NCI-H1694 (cell line): ENCODE measurements at places on chromosomes 2 and 18.
A peak's percentile ranks its signal among the peaks of the same experiment; 100 is the strongest.

GRCh38 chr2:86295066-86295465, 42.4 kb downstream of the REEP1 start:
- DNase-seq, result no peak

GRCh38 chr18:8041526-8042111, 474.5 kb downstream of the PTPRM start:
- no peak for DNase-seq

GRCh38 chr2:159030674-159031380, 62.4 kb downstream of the TANC1 start:
- no peak for DNase-seq

GRCh38 chr2:227848586-227848985, 22.8 kb upstream of the DAW1 start:
- no peak for DNase-seq

DNA sequence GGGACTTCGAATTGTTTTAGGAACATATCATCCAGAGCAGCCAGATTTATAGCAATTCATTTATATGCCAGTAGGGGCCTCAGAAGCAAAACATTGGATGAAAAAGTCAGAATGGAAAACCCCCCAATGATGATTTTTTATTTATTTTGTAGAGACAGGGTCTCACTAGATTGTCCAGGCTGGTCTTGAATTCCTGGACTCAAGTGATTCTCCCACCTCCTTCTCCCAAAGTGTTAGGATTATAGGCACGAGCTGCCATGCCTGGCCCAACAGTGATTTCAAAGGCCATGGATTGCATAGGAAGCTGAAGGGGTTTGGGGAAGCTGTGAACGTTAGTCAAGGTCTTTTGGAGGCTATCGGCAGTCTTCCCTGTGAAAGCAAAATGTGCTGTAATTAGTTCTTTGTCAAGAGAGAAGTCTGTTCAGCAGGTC, 21.9 kb upstream of the MCFD2 start:
- DNase-seq, result no peak

DNA sequence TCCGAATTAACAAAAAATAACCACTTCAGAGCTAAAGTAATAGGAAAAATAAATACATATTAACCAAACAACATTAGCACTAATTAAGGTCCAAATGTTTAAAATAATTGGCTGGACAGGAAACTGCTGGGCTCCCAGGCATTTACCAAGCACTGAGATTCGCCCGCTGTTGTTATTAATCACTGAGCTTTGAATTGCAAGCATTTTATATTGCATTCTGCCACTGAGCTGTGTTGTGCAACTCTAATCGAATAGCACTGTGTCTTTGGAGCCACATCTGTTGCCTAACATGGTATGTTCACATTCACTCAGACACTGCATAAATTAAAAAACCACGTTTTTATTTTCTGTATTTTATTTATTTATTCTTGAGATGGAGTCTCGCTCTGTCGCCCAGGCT, 88.9 kb downstream of the SOWAHC start:
- DNase-seq, result no peak

GRCh38 chr2:173401716-173402326, 47.1 kb downstream of the CDCA7 start:
- peak; percentile 92 for DNase-seq

- no peak for DNase-seq
Measured at GRCh38 chr2:120540719-120541552, 194.7 kb upstream of the GLI2 start.

- DNase-seq, result no peak
Measured at GRCh38 chr2:233140978-233141377, 80.8 kb downstream of the INPP5D start.

GRCh38 chr2:23639406-23639982, 254.5 kb downstream of the KLHL29 start:
- DNase-seq, result no peak

DNA sequence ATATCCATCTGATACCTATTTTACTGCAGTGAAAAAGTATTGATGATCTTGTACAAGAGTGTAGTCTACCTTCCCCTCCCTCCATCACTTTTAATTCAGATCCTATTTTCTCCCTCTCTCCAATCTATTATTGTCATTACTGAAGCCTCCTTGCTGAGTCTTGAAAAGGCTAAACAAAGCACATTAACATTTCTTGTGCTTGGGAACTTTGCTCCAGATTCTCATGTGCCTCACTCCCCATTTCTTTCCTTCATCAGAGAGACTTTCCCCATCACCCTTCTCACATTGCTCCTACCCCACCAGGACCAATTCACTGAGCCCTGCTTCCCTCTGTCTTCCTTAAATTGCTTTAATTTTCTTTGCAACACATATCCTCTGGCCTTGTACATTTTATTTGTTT, 736.2 kb upstream of the GCFC2 start:
- DNase-seq, result no peak

GRCh38 chr2:203897544-203897943, 30.0 kb downstream of the CTLA4 start:
- no peak for DNase-seq

GRCh38 chr18:27198036-27198435, 12.9 kb upstream of the CHST9 start:
- no peak for DNase-seq

GRCh38 chr2:102636283-102636907, 17.0 kb downstream of the SLC9A2 start:
- no peak for DNase-seq

DNA sequence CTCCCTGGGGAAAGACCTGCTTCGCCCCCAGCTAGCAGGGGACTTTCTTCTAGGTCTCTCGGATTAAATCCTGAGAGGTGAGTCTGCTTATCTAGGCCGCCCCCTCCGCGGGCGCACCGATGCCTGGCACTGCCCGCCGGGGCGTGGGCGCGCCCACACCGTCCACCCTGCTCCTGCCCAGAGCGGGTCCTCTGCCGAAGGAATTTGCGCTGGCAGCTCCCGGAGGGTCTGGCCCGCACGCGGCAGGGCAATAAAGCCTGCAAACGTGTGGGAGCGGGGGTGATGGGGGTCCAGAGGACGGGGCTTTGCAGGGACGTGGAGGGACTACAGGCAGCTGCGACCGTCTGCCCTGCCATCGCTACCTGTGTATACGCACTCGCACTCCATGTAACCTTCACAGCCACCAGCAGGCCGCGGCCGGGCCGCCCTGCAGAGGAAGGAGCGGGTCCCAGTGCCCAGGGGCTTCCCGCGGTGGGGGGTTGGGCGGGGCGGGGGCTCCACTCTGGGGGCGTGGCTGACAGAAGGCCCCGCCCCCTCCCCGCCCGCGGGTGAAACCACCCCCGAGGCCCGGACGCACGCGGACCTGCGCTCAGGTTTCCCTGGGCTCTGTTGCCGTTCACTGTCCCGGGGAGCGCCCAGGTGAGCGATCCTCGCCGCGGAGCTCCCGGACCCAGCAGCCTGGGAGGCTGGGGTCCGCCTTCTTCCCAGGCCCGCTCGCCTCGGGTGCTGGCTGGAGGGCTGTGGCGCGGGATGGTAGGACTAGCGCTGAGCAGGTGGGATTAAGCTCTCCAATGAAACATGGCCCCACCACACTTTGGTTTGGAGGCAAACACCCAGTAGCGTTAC, 174.5 kb upstream of the HS6ST1 start:
- DNase-seq, result no peak

DNA sequence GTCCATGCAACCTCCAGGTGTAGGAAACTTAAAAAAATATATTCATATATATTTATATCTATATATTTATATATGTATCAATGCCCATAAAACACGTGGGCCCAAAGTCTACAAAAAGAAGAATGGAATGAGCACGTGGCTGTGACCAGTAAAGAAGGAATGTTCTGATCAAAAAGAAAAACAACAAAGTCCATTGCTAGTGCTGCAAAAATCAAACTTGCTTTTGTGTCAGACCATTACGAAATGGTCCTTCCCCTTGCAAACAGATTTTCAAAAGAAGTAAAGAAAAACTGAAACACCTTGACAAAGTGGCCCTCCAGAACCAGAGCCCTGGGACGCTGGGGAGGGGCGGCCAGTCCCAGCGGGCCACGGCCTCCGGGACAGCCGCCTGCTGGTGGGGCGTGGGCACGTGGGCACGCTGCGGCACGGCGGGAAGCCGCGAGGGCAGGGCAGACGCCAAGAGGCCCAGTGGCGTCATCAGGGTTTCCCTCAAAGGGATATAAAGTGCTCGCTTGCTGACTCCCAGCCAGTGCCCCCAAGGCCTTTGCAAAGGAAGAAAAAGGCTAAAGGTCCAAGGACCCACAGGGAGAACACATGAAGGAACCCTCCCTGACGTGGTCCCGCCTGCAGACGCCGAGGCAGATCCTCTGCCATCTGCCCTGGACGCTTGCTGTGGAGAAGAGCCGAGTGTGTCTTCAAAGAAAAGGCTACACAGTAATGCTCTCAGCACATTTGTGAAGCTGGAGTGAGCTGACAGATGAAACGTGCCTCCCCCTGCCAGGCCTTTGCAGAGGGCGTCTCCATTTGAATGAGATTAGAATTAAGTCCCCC, 201.8 kb downstream of the TWIST2 start:
- DNase-seq, result no peak

DNA sequence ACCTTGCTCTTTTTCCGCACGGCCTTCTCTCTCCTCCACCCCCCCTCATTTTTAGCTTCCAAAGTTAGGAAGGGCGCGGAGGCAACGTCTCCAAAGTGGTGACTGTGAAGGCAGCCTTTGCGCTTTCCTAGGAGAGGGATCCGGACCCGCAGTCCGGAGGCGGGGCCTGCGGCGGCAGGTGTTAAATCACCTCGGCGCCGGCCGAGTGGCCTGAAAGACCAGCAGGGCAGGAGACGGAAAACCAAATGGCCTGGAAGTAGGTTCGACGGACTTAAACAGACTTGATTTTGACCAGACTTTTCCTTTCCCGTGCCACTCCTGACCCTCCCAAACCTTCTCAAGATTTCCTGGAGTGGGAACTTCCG, 615 bp downstream of the GORASP2 start:
- no peak for DNase-seq

DNA sequence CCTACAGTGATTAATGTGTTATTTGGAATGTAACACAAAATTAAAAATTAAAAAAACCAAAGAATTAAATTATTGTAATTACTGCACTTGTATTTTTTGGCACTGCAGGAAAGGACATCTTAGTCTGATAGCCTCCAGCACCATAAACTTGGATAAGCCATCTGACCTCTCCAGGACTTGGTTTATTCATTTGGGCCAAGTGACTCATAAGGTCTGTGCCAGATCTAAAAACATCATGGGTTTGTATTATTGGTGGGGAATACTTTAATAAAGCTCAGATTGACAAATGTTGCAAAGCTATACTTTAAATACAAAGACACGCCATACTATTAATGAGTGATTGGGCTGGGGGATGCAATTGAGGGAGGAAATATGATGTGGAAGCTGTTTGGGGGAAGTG, 225.2 kb downstream of the ZNF521 start:
- no peak for DNase-seq

DNA sequence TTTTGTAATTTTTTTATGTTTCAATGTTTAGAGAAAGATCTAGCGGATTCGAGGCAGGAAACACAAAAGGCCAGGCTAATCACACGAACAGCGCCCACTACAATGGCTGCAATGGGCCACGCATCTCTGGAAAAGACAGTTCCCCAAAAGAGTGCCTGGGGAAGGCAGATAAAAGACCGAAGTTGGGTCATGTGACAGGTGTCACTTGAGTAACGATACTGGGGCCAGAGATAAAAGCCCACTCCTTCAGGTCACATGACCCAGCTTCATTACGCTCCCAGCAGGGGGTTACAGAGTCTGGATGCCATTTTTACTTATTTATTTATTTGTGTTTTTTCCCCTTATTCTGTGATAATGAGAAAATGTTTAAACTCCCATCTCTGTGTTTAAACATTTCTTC, 95.4 kb downstream of the CDK15 start:
- DNase-seq, result no peak

DNA sequence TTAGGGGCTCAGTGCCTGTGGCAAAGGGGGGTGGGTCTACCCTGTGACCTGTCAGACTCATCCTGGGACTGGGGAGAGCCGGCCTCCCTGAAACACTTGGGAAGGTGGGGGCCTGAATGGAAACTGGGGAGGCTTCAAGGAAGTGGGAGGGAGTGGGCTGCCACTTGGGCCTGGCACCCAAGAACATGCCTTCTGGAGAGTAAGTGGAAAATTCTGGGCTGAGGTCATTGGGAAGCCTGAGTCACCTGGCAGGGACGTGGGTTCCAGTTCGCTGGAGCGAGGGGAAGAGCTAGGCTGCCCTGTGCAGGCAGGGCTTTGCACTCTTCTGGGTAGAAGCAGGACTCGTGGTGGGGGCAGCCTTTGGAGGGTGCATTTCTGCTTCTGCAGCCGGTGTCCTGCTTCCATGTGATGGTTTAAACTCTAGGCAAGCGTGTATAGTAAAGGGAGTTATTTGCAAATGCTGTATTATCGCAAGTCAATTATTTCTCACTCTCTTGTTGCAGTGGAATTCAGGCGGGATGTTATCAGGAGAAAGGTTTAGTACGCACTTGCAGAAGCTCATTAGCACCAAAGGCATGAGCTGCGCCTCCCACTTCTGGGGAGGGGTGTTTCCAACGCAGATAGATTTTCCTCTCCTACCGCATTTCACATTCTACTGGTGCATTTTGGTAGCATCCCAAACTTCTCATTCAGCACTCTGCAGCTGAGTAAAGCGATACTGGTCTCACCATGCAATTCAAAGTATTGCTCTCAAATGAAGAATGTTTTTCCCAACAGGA, 3.8 kb downstream of the LRRFIP1 start:
- DNase-seq, result no peak

DNA sequence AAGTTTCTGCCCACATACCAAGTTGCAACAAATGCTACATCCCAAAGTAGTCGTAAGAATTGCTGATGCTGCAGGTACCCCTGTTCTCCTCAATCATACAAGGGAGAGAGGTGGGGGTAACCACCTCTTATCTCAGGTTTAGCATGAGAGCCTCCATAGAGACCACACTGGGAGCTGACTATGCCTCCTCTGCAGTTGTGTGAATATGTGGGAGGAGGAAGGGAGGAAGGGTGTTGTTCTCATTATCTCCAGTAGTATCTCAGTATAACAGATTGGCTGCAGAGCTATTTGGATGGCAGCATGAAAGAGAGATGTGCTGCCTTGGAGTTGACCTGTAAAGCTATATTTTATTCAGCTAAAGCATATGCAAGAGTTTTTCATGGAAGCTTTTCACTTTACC, 690.7 kb downstream of the KCNJ3 start:
- no peak for DNase-seq

DNA sequence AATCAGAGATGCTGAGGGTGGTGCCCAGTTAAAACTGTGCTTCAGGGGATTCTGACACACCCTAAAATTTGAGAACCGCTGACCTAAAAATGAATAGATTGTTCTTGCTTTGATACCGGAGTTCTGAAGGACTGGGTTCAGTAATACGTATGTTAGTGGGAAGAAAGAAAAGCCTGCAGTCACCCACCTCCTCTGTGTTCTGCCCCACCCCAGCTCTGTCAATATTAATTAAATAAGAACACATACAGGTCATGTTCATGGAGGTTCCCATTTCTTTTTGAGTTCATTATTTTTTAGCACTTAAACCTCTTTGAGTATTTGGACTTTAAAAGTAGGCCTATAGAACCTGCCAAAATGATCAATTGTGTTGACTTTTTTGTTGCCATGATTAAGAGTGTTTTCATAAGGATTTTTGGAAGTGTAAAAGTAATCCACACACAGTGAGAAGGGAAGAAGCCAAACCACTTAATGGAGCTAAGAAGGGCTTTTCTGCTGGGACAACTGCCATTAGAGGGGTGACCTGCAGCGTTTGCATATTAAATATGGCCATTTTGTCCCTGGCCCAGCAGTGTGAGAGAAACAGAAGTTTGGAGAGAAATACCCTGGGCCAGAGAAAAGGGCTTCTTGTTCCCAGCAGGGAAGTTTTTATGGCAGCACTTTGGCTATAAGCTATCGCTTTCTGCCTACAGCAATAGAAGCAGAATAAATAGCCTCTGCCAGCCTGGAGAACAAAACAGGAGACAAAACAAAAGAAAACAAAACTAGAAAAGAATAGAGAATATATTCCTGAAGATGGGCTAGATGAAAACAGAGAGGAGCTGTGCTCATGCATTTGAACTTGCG, 80.7 kb upstream of the RNF152 start:
- no peak for DNase-seq
